AG09319 (cell line): ENCODE measurements at places on chromosomes 16 and 17.

DNA sequence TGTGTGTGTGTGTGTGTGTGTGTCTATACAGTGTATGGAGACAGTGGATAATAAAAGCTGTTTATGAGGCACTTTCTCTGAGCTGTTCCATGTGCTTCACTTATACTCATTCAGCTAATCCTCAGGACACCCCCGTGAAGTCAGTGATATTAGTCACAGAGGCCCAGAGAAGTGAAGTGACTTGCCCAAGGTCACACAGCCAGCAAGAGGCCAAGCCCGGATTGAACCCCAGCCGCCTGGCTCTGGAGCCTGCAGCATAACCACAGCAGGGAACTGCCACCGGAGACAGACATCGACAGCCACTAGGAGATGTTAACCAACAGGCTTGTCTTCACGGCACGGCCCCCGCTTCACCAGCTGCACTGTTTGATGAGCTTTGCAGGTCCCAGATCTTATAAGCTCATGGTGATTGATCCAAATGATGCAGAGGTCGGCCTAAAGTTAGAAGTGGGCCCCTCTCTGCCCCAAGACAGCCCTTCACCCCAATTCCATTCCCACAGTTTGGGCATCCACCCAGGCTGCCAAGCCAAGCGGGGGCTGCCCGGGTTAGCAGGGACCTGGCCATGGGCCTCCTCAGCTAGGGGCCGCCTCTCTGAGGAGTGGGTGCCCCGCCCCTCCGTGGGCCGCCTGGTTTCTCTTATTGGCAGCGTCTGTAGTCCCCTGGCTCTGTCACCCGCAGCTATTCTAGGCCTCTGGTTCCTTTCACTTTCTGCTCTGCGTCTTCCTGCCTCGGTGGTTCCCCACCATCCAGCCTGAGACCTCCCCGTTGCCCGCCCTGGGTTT, 30.9 kb downstream of the SOCS1 start:
- no peak for DNase-seq

GRCh38 chr17:76173474-76173873, 32.4 kb upstream of the FOXJ1 start:
- DNase-seq: no peak

DNA sequence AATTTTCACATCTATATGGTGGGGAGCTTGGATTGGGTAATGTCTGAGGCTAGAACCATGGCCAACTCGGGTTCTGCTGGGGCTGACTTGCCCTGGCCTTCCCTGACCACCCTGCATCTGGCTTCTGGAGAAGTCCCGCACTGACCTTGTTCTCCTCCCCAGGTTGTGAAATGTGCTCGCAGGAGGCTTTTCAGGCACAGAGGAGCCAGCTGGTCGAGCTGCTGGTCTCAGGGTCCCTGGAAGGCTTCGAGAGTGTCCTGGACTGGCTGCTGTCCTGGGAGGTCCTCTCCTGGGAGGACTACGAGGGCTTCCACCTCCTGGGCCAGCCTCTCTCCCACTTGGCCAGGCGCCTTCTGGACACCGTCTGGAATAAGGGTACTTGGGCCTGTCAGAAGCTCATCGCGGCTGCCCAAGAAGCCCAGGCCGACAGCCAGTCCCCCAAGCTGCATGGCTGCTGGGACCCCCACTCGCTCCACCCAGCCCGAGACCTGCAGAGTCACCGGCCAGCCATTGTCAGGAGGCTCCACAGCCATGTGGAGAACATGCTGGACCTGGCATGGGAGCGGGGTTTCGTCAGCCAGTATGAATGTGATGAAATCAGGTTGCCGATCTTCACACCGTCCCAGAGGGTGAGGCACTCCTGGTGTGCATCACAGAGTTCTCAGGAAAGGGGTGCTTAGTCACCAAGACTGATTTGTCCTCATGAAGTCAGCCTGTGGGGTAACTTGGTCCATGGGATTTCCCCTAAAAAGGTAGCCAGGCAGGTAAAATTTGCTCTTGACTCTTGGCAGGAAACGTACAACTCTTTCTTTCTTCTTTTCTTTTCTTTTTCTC, 6.1 kb downstream of the NOD2 start:
- no peak for DNase-seq

DNA sequence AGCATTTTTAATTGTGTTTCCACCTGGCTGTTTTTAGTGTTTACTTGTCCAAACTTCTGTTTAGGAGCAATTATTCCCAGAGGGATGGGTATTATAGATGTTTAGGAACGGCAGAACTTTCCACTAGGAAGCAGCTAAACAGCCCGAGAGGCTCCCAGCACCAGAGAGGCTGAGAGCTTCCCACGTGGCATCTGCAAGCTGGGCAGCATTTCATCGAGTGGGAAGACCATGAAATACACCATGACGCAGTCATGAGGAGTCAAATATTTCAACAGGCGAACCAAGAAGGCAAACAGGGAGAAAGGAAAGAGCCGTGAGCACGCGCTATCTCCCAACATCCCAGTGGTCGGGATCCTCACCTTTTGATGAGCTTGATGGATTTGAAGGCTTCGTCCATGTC, 24.1 kb downstream of the TMEM204 start:
- DNase-seq: no peak

DNA sequence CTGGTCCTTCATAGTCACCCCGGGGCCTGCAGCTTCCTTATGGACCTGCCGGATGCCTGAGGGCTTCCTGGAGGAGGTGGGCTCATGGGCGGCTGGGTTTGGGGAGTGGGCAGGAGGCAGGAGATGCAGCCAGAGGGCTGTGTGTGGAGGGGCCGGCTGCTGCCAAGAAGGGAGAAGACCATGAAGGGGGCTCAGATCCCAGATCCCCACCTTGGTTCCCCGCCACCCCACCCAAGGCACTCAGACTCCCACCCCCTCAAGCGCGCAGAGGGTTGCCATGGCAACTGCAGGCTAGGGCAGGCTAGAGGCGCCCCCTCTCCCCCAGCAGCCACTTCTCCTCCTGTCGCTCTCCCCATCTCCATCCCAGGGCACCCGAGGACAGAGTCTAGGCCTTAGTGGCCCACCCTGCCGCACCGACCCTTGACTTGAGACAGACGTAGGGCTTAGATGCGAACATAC, 104.5 kb downstream of the CRLF3 start:
- DNase-seq: no peak

GRCh38 chr17:48194097-48194550, 86.6 kb downstream of the SNX11 start:
- DNase-seq: no peak

DNA sequence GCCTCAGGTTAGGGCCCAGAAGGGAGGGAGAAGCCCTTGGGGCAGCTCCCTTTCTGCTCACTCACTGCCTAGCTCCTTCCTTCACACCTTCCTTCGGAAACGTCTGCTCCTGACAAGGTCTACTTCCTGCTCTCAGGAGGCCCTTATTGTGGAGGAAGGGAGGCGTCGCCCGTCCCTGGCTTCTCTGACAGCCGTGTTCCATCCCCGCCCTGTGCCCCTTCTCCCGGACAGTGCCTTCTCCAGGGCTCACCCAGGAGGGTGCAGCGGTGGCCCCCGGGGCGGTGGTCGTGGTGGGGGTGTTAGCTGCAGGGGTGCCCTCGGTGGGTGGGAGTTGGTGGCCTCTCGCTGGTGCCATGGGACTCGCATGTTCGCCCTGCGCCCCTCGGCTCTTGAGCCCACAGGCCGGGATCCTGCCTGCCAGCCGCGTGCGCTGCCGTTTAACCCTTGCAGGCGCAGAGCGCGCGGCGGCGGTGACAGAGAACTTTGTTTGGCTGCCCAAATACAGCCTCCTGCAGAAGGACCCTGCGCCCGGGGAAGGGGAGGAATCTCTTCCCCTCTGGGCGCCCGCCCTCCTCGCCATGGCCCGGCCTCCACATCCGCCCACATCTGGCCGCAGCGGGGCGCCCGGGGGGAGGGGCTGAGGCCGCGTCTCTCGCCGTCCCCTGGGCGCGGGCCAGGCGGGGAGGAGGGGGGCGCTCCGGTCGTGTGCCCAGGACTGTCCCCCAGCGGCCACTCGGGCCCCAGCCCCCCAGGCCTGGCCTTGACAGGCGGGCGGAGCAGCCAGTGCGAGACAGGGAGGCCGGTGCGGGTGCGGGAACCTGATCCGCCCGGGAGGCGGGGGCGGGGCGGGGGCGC, 231.9 kb downstream of the SEC14L1 start:
- peak; percentile 89 for DNase-seq

GRCh38 chr17:76593384-76593826, 7.7 kb upstream of the ST6GALNAC2 start:
- no peak for DNase-seq

DNA sequence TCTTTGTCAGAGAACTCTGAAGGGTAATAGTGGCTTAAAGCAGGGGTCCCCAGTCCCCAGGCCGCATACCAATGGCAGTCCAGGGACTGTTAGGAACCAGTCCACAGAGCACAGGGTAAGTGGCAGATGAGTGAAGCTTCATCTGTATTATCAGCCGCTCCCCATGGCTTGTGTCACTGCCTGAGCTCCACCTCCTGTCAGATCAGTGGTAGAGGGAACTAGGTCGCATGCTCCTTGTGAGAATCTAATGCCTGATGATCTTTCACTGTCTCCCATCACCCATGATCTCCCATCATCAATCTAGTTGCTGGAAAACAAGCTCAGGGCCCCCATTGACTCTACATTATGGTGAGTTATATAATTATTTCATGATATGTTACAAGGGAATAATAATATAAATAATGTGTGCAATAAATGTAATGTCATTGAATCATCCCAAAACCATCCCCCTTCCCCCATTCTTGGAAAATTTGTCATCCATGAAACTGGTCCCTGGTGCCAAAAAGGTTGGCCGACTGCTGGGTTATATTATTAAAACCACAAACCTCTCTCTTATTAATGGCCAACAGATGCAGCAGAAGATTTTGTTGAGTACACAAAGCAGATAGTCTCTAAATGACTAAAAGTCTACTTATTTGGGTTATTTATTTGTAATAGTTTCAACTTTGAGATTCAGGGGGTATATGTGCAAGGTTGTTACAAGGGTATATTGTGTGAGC, 782.7 kb downstream of the CDH11 start:
- DNase-seq: peak; percentile 47

GRCh38 chr16:6633456-6633855, 699.2 kb upstream of the RBFOX1 start:
- DNase-seq: no peak

DNA sequence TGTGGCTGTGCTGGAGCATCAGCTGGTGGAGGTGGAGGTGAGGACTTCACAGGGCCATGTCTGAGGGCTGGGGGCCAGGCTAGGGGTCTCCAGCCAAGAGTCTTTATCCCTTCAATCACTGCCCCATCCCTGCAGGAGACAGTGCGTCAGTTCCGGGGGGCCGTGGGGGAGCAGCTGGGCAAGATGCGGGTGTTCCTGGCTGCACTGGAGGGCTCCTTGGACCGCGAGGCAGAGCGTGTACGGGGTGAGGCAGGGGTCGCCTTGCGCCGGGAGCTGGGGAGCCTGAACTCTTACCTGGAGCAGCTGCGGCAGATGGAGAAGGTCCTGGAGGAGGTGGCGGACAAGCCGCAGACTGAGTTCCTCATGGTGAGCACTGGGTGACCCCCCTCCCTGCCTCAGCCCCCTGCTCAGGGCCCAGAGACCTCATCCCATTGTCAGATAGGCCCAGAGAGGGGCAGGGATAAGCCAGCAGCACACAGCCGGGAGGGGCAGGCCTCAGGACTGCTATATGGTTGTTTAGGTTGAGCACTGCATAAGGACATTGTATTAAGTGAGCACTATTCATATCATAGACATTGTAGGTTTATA, 2.3 kb upstream of the PYDC1 start:
- no peak for DNase-seq

- DNase-seq: no peak
Observed at GRCh38 chr16:15736529-15736928, 86.5 kb downstream of the NDE1 start.
